Activated CD4-positive, CD25-positive, alpha-beta regulatory T cell (primary cell): ENCODE measurements at places on chromosomes 7 and 10.

GRCh38 chr7:38673795-38674194 lies 42.6 kb upstream of the AMPH start:
- no peak for DNase-seq

DNA sequence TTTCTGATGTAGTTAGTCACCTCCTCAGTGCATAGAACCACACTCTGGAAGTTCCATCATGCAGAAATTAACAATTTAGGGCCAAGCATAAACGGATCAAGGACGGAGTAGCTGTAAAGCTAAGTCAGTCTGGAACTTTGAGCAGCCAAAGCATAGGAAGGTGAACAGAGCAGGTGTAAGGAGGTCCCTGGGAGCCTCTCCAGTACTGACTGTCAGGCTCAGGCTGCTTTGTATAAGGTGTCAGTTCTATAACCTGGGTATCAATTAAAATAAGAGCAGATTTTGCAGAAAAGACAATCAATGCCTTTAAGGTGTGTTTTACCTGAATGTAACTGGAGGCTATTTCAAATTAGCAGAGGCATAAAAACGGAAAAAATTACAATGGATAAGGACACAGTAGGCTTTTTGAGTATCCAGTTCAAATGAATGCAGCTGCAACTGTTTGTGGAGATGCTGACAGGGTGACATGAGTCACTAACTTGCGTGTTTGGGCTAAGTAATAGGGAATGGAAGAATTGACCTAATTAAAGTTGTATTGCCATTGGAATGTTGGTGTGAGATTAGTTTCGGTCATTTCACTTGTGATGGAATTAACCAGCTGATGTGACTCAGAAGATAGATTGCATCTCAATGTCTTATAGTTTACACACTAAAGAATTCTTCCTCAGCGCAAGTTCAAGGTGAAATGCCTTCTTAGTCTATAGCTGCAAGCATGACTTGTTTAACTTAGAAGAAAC lies 417.9 kb upstream of the CNTNAP2 start:
- DNase-seq = no peak

DNA sequence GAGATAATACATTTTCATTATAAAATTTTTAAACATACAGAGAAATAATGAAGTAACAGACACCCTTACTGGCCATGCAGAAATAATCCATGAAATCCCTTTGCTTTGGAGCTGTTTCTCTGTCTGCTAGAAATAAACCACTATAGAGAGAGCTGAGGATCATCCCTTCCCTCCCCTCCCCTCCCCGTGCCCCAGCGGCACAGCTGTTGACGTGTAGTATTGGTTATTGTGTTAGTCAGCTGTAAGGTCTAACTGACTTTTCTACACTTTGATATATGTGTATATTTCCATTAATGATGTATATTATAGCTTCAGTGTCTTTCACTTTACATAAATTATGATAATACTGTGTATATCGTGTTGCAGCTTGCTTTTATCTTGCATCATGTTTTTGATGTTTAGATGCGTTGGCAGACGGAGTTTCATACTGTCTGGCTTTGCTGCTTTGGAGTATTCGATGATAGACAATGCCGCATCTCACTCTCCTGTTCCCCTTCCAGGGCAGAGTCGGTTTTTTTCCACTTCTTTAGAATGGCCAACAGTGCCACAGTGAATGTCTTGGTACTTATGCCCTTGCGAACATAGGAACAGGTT lies 27.4 kb upstream of the GRID1 start:
- DNase-seq = no peak

DNA sequence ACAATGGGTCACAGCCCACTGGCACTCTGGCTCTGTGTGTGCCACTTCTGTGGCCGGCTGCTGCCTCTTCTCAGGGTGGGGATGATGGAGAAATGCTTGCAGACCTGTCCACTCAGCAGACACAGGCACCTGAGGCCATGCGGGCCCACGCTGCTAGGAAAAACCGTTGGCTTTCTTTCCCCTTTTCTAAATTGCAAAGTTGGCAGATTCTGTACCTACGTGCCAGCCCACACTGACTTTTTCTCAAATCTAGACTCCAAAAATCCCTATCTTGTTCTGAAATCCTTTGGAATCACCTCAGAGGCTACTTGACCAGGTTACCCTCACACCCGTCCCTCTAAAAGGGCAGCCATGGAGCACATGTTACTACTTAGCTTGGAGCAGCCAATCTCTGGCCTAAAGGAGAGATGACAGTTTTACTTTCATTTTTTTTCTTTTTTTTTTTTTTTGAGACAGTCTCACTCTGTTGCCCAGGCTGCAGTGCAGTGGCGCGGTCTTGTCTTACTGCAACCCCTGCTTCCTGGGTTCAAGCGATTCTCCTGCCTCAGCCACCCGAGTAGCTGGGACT lies 99.4 kb downstream of the RNF216 start:
- no peak for DNase-seq

- DNase-seq = no peak
Measured at GRCh38 chr7:47510192-47510591, 71.7 kb downstream of the TNS3 start.

DNA sequence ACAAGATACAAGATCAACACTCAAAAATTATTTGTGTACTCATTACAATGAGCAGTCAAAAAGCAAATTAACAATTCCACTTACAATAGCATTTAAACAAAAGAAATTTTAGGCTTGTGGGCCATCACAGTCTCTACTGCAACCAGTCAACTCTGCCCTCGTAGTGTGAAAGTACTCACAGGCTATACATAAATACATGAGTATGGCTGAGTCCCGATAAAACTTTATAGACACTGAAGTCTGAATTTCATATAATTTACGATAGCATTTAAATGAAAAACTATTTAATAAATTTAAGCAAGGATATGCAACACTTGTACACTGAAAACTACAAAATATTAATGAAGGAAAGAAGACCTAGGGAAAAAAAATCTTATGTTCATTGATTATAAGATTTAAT lies 90.1 kb downstream of the ZNF33B start:
- DNase-seq = no peak

DNA sequence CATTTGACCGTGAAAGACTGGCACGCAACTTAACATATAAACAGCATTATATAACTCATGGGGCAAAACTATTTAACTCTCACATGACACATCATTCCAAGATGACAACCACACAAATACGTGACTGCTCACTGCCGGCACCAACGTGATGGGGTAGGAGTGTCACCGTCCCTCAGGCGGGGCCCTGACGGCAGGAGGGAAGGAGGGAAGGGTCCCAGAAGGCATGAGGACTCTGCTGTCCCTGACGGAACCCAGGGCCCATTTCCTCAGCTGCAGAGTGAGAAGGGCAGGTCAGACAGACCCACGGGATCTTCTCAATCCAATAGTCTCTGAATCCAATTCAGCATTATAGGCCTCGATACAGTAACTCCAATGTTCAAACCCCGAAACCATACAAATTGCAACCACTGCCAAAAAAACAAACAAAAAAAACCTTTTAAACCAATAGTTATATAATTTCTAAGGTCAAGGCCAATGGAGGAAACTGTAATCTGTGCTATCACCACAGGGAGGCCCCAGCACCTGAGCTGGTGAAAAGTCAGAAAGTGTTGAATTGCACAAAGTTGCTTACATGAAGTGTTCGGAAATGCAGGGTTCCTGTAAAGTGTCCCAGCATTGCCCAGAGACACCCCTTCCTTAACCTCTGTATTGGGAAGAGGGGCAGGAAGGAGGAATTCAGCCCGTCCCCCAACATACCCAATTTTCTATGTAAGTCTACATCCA lies 137.4 kb downstream of the TNS3 start:
- DNase-seq = no peak

DNA sequence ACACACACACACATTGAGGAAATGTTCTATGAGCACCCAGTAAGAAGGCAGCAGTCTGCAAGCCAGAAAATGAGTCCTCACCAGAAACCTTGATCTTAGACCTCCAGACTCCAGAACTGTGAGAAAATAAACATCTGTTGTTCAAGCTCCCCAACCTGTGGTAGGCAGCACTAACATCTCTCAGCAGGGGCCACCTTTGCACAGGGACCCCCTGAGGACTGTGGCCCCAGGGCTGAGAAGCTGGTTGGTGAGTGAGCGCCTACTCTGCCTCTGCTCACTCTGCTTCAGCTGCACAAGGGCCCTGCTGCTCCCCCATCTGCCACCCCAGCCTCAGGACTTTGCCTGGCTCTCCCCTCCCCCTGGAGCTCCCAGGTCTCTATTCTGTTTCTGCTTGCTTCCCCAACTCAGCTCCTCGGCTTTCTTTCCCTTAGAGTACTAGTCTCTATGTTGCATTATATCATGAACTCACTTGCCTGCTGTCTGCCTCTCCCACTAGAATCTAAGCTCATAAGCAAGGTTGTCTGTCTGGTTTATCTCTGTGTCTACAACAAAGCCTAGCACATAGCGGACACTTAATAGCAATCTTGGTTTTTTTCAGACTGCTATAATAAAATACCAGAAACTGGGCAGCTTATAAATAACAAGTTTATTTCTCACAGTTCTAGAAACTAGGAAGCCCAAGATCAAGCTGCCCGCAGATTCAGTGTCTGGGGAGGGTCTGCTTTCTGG lies 40.4 kb upstream of the PRLHR start:
- no peak for DNase-seq

GRCh38 chr7:131034166-131034881 lies 293.4 kb upstream of the MKLN1 start:
- no peak for DNase-seq

DNA sequence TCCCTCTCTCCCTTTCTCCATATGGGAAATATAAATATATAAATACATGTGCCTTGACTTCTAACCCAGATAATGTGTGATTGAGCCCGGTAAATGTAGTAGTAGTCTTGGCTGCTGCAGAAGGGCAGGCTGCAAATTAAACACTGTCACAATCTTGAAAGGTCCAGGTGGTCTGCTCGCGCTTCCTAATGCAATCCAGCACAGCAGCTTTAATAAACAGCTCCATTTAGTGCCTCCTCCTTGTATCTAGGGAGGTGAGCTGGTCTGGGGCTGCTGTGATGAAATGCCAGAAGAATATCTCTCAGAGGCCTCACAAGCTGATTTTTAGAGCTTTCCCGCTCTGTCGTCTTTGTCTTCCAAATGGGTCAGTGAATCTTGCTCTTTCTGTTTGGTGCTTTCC lies 782 bp downstream of the POU6F2 start:
- DNase-seq = no peak

- no peak for DNase-seq
Measured at GRCh38 chr7:13448243-13448642, 541.2 kb downstream of the ETV1 start.

- no peak for DNase-seq
Measured at GRCh38 chr10:99658622-99659030, 683 bp upstream of the ENTPD7 start.

DNA sequence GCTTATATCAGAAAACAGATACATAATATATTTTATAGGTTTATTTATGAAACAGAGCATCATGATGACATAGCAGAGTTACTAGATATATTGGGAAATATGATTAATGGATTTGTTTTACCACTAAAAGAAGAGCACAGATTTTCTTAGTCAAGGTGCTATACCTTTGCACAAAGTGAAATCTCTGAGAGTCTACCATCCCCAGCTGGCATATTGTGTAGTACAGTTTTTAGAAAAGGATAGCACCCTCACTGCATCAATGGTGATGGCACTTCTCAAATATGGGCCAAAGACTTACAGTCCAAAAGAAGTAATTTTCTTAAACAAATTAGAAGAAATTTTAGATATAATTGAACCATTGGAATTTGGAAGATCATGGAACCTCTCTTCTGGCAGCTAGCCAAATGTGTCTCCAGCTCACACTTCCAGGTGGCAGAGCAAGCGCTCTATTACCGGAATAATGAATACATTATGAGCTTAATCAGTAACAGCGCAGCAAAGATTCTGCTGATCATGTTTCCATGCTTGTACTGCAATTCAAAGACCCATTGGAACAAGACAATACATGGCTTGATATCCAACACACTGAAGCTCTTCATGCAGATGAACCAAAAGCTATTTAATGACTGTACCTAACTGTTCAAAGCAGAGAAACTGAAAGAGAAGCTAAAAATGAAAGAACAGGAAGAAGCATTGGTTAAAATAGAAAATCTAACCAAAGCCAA lies 21.9 kb upstream of the CREB3L2 start:
- no peak for DNase-seq

GRCh38 chr7:85287106-85287825 lies 100.4 kb upstream of the SEMA3D start:
- DNase-seq = no peak

DNA sequence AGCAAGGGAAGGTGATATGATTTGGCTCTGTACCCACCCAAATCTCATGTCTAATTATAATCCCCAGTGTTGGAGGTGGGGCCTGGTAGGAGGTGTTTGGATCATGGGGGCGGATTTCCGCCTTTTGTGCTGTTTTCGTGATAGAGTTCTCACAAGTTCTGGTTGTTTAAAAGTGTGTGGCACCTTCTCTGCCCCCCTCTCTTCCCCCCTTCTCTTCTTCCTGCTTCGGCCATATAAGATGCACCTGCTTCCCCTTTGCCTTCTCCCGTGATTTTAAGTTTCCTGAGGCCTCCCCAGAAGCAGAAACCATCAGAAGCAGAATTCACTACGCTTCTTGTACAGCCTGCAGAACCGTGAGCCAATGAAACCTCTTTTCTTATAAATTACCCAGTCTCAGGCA lies 21.1 kb downstream of the BTRC start:
- no peak for DNase-seq

DNA sequence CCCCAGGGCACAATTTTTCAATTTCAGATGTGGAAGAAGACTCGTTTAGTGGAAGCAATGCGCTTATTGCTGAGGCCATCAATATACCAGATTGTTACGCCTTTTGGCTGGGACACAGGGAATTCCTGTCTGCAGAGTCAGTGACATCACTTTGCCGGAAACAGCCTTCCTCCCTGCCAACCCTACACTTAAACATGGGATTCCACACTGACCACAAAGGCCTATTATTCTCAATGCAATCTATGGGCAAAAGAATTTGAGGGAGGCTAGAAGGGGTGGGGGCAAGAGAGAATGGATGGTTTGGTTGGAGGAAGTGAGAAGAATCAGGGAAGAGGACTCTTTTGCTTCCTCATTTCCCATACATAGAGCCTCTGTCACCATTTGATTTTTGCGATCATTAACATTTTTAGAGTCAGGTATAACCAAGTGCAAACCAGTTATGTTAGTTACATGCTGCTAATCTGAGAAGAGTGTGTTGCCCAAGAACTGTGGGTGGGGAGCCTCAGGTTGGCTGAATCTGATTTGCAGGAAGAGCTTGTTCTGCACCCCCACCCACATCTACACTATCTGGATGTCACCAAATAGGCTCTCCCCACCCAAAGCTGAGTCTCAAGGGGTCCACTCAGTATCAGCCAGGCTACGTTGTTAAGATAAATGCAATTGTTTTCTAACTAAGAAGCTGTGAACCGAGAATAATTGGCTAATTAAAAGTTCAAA lies 58.2 kb downstream of the ENTPD1 start:
- no peak for DNase-seq

GRCh38 chr7:149172534-149172920 lies 22.8 kb upstream of the ZNF282 start:
- DNase-seq = no peak

- DNase-seq = no peak
Measured at GRCh38 chr10:99161165-99161564, 74.5 kb downstream of the HPSE2 start.

- DNase-seq = no peak
Measured at GRCh38 chr7:51321961-51322515, 5.4 kb upstream of the COBL start.

- no peak for DNase-seq
Measured at GRCh38 chr10:86653379-86653778, 968 bp upstream of the OPN4 start.

- DNase-seq = no peak
Measured at GRCh38 chr10:11775412-11775811, 33.2 kb downstream of the ECHDC3 start.
